Activated naive CD8-positive, alpha-beta T cell treated with anti-CD3 and anti-CD28 coated beads, Interleukin-2, amount 10 ng/mL, durations not matched to agents 7 days and 5 days (primary cell): ENCODE measurements at places on chromosomes 7 and 10. TPM values are rescaled to one million over a fixed set of nuclear protein-coding genes. Genes with fewer than 3 reads are reported as not detected.

GRCh38 chr10:17009212-17009700 lies 120.4 kb downstream of the CUBN start:
- H3K27me3 ChIP-seq: no peaks in the 10 kb centered on the region
- H3K4me1 ChIP-seq: peaks cover 39% of the 10 kb centered on the region
- DNase-seq: no peak
- peaks cover 23% of the 10 kb centered on the region for H3K36me3 ChIP-seq
- H3K4me3 ChIP-seq: no peak overlapping the region
- H3K27ac ChIP-seq: no peak overlapping the region

GRCh38 chr10:74730246-74730645 lies 96.2 kb upstream of the KAT6B start:
- H3K36me3 ChIP-seq: peaks cover 2% of the 10 kb centered on the region
- H3K27ac ChIP-seq: no peak overlapping the region
- H3K27me3 ChIP-seq: no peaks in the 10 kb centered on the region
- H3K4me3 ChIP-seq: no peak overlapping the region

- no peak overlapping the region for H3K27ac ChIP-seq
- H3K27me3 ChIP-seq: peaks cover 40% of the 10 kb centered on the region
- H3K36me3 ChIP-seq: peaks cover 2% of the 10 kb centered on the region
- peaks cover 5% of the 10 kb centered on the region for H3K4me1 ChIP-seq
- H3K4me3 ChIP-seq: no peak overlapping the region
Observed at GRCh38 chr10:110733218-110733952, 89.2 kb downstream of the RBM20 start.

CPED1 gene
- total RNA-seq: not detected

NPSR1 gene
- not detected for total RNA-seq
